ENCODE measurements at places on chromosomes 2 and 18.

GRCh38 chr2:168165985-168166901 is 81.2 kb downstream of the STK39 start:
- no peak for DNase-seq

GRCh38 chr2:233486778-233487552 is 79.6 kb downstream of the USP40 start:
- DNase-seq, result no peak

GRCh38 chr2:184879671-184880070 is 281.3 kb downstream of the ZNF804A start:
- no peak for DNase-seq

GRCh38 chr18:62182220-62182619 is 4.6 kb downstream of the PIGN start:
- DNase-seq, result no peak

GRCh38 chr2:55742996-55743395 is 49.4 kb upstream of the PNPT1 start:
- DNase-seq, result no peak

GRCh38 chr2:150977296-150977695 is 284.4 kb downstream of the RBM43 start:
- no peak for DNase-seq

DNA sequence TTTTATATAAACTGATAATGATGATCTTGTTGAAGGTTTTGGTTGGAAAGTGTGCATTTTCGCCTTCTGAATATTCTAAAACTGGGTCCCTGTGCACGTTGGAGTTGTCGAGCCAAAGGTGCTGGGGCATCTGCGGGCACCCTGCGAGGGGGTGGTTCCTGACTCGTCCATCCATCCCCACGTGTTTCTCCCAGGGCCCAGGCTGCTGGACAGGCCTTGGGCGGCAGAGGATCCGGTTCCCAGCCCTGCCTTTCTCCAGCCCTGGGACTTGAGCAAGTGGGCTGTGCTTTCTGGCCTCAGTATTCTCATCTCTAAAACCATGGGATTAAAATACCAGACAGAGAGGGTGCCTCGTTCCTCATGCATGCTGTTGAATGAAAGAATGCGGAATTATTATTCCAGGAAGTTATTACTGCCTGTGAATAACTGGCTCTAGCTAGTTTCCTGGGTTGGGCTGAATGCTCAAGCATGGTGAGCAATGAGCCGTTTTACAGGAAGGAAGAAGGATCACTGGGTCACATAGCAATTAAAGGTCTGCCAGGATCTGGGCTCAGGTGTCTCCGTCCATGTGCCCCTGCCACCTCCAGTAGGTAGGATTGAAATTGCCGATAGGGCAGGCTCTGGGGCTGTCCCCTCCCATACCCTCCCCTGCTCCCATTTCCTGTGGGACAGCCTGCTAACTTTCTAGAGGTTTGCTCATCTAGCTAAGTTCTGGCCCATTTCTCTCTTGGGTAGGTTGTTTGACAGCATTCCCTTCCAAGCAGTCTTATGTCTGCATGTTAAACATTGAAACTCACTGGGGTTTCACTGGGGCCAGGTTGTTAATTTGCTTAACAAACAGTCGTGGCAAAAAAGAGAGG is 77.2 kb upstream of the HS6ST1 start:
- no peak for DNase-seq

DNA sequence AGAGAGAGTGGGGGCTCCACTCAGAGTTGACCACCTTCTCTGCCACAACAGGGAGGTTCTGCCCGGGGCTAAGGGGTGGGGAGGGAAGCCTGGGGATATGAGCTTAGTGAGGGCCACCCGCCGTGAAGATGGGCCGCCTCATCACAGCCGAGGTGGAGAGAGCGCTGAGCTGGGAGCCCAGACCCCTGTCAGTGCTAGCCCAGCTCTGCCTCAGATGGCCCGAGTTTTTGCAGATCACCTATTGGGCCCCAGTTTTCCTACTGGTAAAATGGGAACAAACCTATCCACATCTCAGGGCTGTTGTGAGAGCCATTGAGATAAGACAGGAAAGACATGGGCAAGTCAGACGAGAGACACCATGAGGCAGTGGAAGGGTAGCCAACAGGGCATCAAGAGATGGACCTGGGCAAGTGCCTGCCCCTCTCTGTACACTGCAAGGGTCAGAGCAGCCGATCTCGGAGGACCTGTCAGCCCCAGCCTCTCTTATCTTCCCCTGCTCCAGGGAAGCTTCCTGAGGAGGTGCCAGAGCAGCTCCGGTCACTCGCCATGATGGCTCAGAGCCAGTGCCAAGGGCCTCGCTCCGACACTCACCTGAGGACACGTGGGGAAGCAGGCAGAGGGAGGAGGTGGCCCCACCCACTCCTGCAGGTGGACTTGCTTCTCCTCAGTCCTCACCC is 88.9 kb downstream of the MCFD2 start:
- DNase-seq, result no peak

GRCh38 chr2:69177785-69178636 is 165.0 kb downstream of the ANTXR1 start:
- DNase-seq, result peak; percentile 82

DNA sequence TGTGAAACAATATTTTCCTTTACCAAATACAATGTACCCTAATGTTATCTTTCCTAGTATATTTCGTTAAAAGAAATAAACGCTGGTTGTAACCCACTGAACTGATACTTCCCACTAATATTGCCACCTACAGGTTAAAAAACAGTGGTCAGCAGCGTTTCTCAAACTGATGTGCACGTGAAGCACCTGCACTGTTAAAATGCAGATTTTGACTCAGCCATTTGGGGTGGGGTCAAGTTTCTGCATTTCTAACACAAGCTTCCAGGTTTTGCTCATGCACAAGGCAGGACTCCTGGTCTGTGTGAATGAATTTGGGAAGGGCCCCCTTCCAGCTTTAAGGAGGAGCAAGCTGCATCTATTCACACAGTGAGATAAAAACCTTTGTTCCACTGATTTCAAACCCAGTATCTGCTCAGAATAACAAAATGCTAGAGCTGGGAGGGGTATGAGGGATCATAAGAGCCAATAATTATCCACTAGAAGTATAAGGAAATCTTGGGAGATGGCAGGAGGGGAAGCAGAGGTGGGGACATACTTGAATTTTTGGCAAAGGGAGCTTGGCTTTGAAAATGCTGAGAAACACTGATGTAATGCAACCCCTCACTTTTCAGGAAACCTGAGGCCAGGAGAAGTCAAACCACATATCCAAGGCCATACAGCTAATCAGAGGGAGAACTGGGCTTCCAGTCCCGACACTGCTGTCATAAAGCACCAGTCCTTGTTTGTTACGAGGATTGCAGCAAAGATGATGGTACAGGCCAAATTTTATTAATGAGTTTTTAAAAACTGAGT is 116.2 kb downstream of the RBMS1 start:
- no peak for DNase-seq

Measured in femur (tissue), 1 donor.